Astrocyte (in vitro differentiated cells and primary cell): ENCODE measurements at places on chromosomes 7 and 10. TPM values are rescaled to one million over a fixed set of nuclear protein-coding genes. Genes with fewer than 3 reads are reported as not detected.

- no peak overlapping the region for H3K4me3 ChIP-seq
- H3K27me3 ChIP-seq: no peaks in the 10 kb centered on the region
- H3K4me1 ChIP-seq: no peaks in the 10 kb centered on the region
- DNase-seq: no peak
- H3K36me3 ChIP-seq: no peaks in the 10 kb centered on the region
- no peak overlapping the region for H3K27ac ChIP-seq
These were observed 119.2 kb downstream of the TMEM178B start for GRCh38 chr7:141193066-141193465.

DNA sequence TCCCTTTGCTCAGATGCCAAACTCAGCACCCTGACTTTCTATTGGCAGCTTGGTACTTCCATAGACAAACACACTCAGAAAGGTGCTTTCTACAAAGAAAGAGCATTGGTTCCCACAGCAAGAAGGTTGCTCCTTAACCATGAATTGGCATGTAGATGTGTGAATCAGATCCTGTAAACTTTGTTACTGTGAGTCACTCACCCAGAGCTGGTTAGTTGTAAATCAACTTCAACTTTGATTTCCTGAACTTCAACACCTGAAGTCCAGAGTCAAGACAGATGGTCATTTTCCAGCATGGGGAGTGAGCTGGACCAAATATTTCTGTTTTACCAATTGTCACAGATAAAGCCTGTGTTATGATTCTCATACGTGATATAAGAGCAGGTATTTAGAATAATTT is 797.2 kb downstream of the TNS3 start:
- no peaks in the 10 kb centered on the region for H3K4me1 ChIP-seq
- no peak overlapping the region for H3K4me3 ChIP-seq
- no peak overlapping the region for H3K27ac ChIP-seq
- no peaks in the 10 kb centered on the region for H3K36me3 ChIP-seq

- H3K27ac ChIP-seq: no peak overlapping the region
- peaks cover 9% of the 10 kb centered on the region for H3K4me1 ChIP-seq
- H3K4me3 ChIP-seq: no peak overlapping the region
These were observed 94.4 kb upstream of the SEMA3C start for GRCh38 chr7:81013083-81013817.

GRCh38 chr10:66378117-66378876 is 547.5 kb upstream of the LRRTM3 start:
- H3K27me3 ChIP-seq: no peaks in the 10 kb centered on the region
- H3K36me3 ChIP-seq: no peaks in the 10 kb centered on the region
- no peak overlapping the region for H3K4me3 ChIP-seq
- H3K4me1 ChIP-seq: no peaks in the 10 kb centered on the region
- DNase-seq: no peak

GRCh38 chr10:95254629-95255028 is 36.2 kb downstream of the PDLIM1 start:
- no peak overlapping the region for H3K27ac ChIP-seq
- no peaks in the 10 kb centered on the region for H3K27me3 ChIP-seq
- peaks cover under 1% of the 10 kb centered on the region for H3K4me1 ChIP-seq
- DNase-seq: no peak
- H3K36me3 ChIP-seq: peaks cover 5% of the 10 kb centered on the region
- H3K4me3 ChIP-seq: no peak overlapping the region

GRCh38 chr7:101163279-101164070 is 1.9 kb downstream of the VGF start:
- H3K4me3 ChIP-seq: peak overlapping the region; percentile 39
- peaks cover 4% of the 10 kb centered on the region for H3K36me3 ChIP-seq
- peaks cover 54% of the 10 kb centered on the region for H3K4me1 ChIP-seq

GRCh38 chr10:74011017-74011416 is 13.1 kb downstream of the VCL start:
- no peak overlapping the region for H3K4me3 ChIP-seq
- peaks cover 17% of the 10 kb centered on the region for H3K36me3 ChIP-seq
- no peaks in the 10 kb centered on the region for H3K27me3 ChIP-seq
- peaks cover 56% of the 10 kb centered on the region for H3K4me1 ChIP-seq
- peak overlapping the region; percentile 46 for H3K27ac ChIP-seq
- no peak for DNase-seq

- H3K36me3 ChIP-seq: no peaks in the 10 kb centered on the region
- H3K4me1 ChIP-seq: peaks cover 22% of the 10 kb centered on the region
- peak; percentile 89 for DNase-seq
These were observed 161.5 kb upstream of the SH2B2 start for GRCh38 chr7:102125127-102125596.

DNA sequence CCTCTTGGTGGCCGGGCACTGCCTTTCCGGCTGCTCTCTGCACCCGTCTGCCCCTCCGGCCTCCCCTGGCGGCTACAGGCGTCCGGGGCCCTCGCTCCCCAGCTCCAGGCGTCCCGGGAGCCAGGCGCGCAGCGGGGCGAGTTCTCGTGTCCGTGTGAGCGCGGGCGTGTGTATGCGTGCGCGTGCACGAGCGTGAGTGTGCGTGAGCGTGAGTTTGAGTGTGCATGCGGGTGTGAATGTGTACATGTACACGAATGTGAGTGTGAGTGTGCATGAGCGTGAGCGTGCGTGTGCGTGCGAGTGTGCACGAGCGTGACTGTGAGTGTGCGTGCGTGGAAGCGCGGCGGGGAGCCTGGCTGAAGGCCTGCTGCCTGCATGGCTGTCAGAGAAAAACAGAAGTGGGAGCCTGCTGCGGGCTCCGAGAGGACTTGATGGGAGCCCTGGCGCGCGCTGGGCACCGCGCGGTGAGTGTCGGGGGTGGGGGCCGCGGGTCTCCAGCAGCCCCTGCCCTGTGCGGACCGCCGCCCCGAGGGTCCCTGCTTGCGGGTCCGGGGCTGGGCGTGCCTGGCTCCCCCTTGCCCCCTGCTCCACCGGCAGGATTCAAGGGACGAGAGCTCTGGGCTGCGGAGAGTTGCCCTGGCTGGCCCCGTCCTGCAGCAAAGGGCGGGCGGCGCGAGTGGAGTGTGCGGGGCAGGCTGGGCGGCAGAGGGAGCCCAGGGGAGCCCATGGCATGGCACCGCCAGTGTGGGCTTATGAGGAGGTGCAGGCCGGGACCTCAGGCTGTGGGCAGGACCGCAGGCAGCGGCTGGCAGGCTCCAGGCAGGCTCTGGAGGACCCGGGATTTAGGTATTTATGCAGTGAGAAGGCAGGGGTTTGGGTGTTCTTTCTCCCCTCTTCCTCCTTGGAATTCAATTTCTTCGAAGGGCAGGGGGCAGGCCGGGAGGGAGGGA is 75.8 kb upstream of the EN2 start:
- H3K4me3 ChIP-seq: no peak overlapping the region
- no peak for DNase-seq
- H3K4me1 ChIP-seq: no peaks in the 10 kb centered on the region

DNA sequence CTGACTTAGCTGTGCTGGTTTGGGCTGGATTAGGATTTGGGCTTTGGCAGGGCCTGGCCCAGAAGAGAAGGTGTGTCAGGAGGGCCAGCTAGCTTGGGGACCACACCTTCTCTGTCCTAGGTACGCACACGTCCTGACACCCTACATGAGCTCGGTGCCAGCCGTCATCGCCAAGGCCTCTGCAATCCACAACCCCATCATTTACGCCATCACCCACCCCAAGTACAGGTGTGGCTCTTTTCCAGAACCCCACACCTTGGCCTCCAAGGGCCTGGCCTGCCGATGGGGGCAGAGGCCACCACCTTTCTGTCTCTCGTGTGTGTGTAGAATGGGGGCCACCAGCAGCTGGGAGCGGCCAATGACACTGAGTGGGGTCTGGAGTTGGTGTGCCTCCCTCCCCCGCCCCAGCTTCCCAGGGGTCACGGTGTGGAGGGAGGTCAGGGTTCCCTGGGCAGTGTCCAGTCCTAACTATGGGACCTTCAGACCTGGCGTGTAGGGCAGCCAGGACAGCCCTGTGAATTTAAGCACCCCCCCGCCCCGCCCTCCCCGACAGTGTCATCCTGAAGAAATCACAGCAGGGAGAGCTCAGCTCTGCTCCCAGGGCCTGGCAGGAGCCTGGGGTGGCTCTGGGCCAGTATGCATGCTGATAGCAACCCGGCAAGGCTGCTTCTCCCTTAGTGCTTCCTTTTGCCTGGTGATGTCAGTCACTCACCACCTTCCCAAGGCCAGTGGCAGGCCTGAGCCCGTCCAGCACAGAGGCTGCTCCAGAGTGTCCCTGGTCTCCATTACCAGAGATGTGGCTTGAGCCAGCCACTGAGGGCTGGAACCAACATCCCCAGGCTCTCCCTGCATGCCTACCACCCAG is 6.9 kb upstream of the LDB3 start:
- H3K27me3 ChIP-seq: no peaks in the 10 kb centered on the region
- H3K4me3 ChIP-seq: no peak overlapping the region
- no peak for DNase-seq
- no peak overlapping the region for H3K27ac ChIP-seq
- H3K36me3 ChIP-seq: no peaks in the 10 kb centered on the region
- no peaks in the 10 kb centered on the region for H3K4me1 ChIP-seq

DNA sequence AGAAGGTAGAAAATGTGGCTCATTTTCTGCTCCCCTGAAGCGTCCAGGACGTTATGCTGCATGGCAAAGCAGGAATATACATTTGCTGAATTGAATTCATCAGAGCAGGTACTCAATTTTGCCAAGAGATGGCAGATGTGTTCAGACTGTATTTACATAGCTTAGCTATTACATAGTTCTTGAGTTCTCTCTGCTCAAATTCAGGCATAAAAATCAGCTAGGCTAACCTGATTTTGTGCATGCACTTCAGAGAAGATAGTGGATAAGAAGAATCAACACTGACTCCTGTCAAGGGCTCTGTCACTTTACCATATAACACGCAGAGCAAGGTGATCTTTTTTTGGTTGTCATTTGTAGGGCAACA is 209.2 kb upstream of the FAM3C start:
- no peak overlapping the region for H3K4me3 ChIP-seq
- H3K27me3 ChIP-seq: no peaks in the 10 kb centered on the region
- no peaks in the 10 kb centered on the region for H3K4me1 ChIP-seq
- no peak overlapping the region for H3K27ac ChIP-seq
- H3K36me3 ChIP-seq: no peaks in the 10 kb centered on the region
- DNase-seq: no peak

DRGX gene
- not detected in 2 replicates for total RNA-seq

NUP42 gene
- total RNA-seq: 36.9 and 37.0 TPM in 2 replicates

H2BK1 gene
- not detected in 2 replicates for total RNA-seq

SVOPL gene
- total RNA-seq: 0.34 and 0.48 TPM in 2 replicates

PRSS37 gene
- not detected in 2 replicates for total RNA-seq

TMEM178B gene
- 2.2 and 3.9 TPM in 2 replicates for total RNA-seq

NRCAM gene
- 7.9 and 9.3 TPM in 2 replicates for total RNA-seq
